ENCODE measurements at places on chromosomes 5 and 9.

- no peak for DNase-seq
These were observed 37.1 kb upstream of the PALM2AKAP2 start for GRCh38 chr9:109742776-109743348.

DNA sequence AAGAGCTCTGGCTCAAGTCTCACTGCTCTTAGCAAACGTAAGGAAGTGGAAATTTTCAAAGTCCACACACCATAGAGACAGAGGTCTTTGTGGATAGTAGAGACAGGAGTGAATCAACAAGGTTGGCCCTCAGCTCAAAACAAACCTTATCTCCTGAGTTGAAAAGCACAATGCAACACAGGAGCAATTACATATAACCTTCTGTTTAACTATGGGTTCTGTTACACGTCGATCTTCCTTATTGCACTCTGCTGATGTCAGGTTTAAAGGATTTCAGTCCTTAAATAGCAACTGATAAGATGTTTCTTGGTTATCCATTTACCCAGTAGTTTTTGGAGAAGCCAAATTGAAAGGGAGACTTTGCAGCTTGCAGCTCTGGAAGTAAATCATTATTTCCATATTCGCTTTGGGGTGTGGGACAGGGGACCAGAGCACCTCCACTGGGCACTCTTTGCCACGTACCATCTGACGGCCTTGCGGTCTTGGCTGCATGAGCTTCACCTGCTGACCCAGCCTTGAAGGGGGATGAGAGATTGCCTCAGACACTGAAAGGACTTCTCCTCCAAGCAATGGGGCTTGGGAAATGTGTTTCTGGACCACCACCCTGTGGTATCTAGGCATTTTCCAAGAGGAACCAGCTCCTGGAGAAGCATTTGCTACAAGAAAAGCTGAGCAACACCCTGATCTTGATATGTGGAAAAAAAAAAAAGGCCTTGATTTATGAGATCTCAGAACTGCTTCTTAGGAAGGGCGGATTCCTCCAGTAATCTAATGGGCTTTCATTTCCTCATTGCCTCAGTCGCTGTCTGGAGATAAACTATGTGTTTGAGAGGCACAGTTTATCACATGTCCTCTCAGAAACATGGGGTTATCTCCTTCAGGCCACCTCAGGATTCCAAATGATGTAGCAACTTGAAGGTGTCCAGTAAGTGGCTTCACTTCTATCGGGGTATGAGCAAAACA, 56.2 kb upstream of the ZNF622 start:
- no peak for DNase-seq

- DNase-seq: no peak
These were observed 90.9 kb downstream of the CARTPT start for GRCh38 chr5:71810023-71810422.

DNA sequence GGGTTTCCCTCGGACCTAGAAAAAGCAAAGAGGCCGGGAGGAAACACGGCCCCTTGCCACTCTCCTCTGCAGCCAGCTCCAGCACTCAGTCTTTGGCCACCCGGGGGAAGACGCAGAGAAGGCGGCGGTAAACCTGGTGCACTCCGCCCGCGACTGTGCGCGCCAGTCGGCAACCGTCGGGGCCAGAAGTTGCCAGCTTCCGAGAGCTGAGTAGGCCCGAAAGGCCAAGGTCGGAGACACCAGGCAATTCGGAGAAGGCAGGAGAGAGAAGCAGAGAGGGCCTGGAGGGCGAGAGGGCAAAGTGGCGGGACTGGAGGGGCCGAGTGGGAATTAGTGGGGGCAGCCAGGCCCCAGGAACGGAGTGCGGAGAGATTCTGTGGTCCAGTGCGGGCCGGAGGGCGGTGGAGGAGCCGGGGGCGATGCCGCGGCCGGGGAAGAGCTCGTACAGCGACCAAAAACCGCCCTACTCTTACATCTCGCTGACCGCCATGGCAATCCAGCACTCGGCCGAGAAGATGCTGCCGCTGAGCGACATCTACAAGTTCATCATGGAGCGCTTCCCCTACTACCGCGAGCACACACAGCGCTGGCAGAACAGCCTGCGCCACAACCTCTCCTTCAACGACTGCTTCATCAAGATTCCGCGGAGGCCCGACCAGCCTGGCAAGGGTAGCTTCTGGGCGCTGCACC, at the start of gene FOXB2:
FOXB2 (plus strand) TSS at position 420 of the 690 bp plus-strand sequence; CDS start at position 420, 0 bp downstream.
- no peak for DNase-seq

GRCh38 chr5:24167806-24168205, 477.0 kb downstream of the CDH10 start:
- DNase-seq: no peak

DNA sequence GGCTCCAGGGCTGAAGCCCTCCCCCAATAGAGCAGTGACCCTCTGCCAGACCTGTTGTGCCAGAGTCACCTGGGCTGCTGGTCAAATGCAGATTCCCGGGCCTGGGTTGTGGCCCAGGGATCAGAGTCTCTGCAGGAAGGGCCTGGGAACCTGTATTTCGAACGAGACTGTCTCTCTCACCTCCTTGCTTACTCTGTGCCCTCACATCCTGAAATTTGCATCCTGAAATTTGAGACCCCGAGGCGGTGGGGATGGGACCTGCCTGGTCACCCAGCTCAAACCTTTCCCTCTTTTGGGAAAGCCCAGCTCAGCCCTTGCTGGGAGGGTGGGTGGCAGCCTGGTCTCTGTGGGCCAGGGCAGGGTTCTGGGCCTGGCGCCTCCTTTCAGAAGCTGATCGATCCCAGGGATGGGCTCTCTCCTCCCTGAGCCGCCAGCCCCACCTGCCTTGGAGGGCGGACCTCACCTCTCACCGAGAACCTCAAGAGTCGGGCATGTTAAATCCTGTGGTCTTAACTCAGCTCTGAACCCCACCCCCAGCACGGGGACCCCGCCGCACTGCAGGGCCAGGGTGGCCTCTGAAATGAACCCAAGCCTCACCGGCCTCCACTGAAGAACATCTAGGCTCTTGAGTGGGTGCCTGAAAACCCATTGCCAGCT, 44.0 kb upstream of the IER5L start:
- DNase-seq: no peak

GRCh38 chr5:134394932-134395331, 16.7 kb downstream of the CDKN2AIPNL start:
- no peak for DNase-seq

DNA sequence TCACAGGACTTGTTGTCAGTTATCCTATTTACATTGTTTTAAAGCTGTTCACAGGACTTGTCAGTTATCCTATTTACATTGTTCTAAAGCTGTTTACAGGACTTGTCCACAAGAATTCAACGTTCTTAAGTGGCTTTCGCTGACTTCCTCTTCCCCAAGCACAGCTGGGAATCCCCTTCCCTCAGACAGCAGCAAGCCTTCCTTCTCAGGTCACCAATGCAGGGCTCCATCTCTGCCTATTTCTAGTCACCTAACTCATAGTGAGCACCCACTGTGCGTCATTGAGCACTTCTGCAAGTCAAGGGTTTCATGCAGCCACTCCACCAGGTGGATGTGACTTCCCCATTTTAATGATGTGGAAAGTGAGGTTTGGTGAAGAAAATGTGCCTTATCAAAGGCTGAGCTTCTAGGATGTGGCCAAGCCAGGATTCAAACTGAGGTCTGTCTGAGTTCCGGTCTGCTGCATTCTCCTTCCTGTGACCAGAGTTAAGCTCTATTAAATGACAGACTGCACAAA, 109.8 kb upstream of the ZNF462 start:
- DNase-seq: no peak

GRCh38 chr5:35488791-35489190, 128.9 kb upstream of the SPEF2 start:
- DNase-seq: no peak

DNA sequence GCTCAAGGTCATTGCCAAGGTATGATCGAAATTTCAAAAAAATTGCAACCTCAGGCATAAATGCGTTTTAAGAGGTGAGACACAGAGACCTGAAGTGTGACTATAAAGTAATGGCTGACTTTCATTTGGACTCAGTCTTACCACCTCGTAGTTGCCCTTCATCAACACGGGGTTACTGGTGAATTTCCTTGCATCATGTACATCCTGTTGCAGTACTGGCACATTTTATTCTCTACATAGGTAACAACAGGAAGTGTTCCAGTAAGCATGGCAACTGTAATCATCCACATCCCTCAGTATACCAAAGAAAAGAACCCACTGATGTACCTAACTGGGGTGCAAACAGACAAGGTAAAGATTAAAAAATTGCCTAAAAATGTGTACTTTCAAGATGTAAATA, 29.3 kb downstream of the MOCS2 start:
- no peak for DNase-seq

- DNase-seq: no peak
These were observed 141.6 kb downstream of the INSYN2B start for GRCh38 chr5:169838688-169839087.

DNA sequence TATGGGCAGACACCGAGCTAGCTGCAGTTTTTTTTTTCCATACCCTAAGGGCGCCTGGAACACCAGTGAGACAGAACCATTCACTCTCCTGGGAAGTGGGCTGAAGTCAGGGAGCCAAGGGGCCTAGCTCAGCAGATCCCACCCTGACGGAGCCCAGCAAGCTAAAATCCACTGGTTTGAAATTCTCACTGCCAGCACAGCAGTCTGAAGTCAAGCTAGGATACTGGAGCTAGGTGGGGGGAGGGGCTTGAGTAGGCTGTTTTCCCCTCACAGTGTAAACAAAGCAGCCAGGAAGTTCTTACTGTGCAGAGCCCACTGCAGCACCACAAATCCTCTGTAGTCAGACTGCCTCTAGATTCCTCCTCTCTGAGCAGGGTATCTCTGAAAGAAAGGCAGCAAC, 151.7 kb upstream of the HCN1 start:
- no peak for DNase-seq

GRCh38 chr9:3884736-3885135, 358.9 kb upstream of the RFX3 start:
- no peak for DNase-seq

GRCh38 chr9:34594177-34594576, 4.7 kb upstream of the CNTFR start:
- no peak for DNase-seq
